CD4-positive, alpha-beta memory T cell (primary cell): ENCODE measurements at places on chromosomes 2 and 18. TPM values are rescaled to one million over a fixed set of nuclear protein-coding genes. Genes with fewer than 3 reads are reported as not detected.

The DUSP19 gene
- 3.3 TPM for total RNA-seq

The HOXD4 gene
- not detected for total RNA-seq

The C2orf49 gene
- 29.9 TPM for total RNA-seq

The VWC2L gene
- not detected for total RNA-seq

The UBR3 gene
- total RNA-seq, result 42.2 TPM

The CYB5A gene
- 22.8 TPM for total RNA-seq

The TEX44 gene
- total RNA-seq, result not detected

The CHMP1B gene
- 46.9 TPM for total RNA-seq

The CRYGC gene
- not detected for total RNA-seq

The LIMS3 gene
- 3.6 TPM for total RNA-seq

The SERPINE2 gene
- 1.0 TPM for total RNA-seq

GRCh38 chr18:10321576-10321975 lies 132.9 kb upstream of the APCDD1 start:
- no peak overlapping the region for H3K27ac ChIP-seq
- H3K36me3 ChIP-seq, result no peaks in the 10 kb centered on the region
- no peak for DNase-seq
- no peaks in the 10 kb centered on the region for H3K4me1 ChIP-seq
- no peak overlapping the region for H3K4me3 ChIP-seq

GRCh38 chr2:176464886-176465564 lies 195.8 kb downstream of the MTX2 start:
- no peaks in the 10 kb centered on the region for H3K4me1 ChIP-seq
- DNase-seq, result no peak
- no peak overlapping the region for H3K27ac ChIP-seq
- no peaks in the 10 kb centered on the region for H3K36me3 ChIP-seq

DNA sequence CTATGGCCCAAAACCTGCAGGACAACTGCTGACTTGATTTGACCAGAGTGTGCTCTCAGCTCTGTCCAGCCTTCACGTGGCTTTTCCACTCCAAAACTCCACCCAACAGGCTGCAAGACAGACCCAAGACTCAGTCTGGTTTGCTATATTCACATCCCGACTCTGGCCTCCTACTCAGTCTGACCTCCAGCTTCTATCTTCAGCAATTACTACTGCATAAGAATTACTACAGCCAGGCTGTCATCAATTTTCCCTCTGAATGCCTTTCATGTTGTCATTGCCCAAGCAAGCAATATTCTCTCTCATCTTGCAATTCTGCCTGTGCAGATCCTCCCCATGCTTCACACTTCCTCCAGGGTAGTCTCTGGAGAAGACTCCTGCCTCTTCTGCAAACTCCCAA lies 53.6 kb upstream of the GYPC start:
- H3K4me1 ChIP-seq, result no peaks in the 10 kb centered on the region
- H3K27me3 ChIP-seq, result no peaks in the 10 kb centered on the region
- no peak overlapping the region for H3K4me3 ChIP-seq
- H3K27ac ChIP-seq, result no peak overlapping the region

DNA sequence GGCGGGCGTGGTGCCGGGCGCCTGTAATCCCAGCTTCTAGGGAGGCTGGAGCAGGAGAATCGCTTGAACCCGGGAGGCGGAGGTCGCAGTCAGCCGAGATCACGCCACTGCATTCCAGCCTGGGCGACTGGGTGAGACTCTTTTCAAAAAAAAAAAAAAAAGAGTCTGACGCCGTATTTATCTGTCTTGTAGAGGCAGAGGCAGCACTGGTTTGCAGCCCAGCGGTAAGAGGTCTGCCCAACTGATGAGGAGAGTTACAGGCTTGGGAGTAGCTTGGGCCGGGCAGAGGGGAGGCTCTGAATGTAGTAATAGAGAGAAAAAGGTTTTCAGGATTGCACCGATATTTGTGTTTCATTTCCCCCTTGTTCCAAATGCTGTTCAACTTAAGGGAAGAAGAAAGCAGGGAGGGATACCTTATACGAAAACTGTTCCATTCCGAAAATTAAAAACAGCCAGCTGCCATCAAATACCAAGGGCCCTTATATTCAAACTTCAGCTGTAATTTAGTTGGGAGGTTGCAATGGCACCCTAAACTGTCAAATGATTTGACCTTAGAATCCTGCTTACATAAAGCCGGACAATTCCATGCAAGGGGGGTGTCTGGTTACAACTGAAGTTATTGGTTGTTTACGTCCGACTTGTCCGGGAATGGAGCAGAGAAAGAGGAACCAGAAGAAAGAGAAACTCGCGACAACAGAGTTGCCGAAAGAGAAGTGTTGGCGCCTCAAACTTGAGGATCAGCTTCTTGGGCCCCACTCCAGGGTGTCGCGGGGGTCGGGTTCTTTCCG lies 9.2 kb upstream of the SP9 start:
- peaks cover 49% of the 10 kb centered on the region for H3K27me3 ChIP-seq
- H3K27ac ChIP-seq, result no peak overlapping the region
- H3K36me3 ChIP-seq, result no peaks in the 10 kb centered on the region
- H3K4me1 ChIP-seq, result peaks cover 27% of the 10 kb centered on the region

GRCh38 chr2:236971131-236971821 lies 114.4 kb upstream of the COPS8 start:
- H3K27ac ChIP-seq, result no peak overlapping the region
- H3K4me3 ChIP-seq, result no peak overlapping the region
- peaks cover 47% of the 10 kb centered on the region for H3K4me1 ChIP-seq
- no peaks in the 10 kb centered on the region for H3K27me3 ChIP-seq

GRCh38 chr2:110978148-110978547 lies 142.6 kb upstream of the BCL2L11 start:
- no peaks in the 10 kb centered on the region for H3K27me3 ChIP-seq
- H3K36me3 ChIP-seq, result no peaks in the 10 kb centered on the region
- H3K27ac ChIP-seq, result no peak overlapping the region
- no peak for DNase-seq
- no peaks in the 10 kb centered on the region for H3K4me1 ChIP-seq
- H3K4me3 ChIP-seq, result no peak overlapping the region

GRCh38 chr2:12005886-12006681 lies 259.7 kb downstream of the LPIN1 start:
- no peaks in the 10 kb centered on the region for H3K36me3 ChIP-seq
- H3K27me3 ChIP-seq, result peaks cover 4% of the 10 kb centered on the region
- H3K4me1 ChIP-seq, result peaks cover 21% of the 10 kb centered on the region

DNA sequence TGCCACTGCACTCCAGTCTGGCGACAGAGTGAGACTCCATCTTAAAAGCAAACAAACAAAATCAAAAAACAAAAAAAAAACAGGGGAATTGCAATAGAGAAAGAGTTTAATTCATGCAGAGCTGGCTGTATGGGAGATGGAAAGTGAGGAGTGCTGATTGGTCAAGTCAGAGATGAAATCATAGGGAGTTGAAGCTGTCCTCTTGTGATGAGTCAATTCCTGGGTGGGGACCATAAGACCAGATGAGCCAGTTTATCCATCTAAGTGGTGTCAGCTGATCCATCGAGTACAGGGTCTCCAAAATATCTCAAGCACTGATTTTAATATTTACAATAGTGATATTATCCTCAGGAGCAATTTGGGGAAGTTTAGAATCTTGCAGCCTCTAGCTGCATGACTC lies 45.3 kb downstream of the FRZB start:
- no peak overlapping the region for H3K4me3 ChIP-seq
- no peak overlapping the region for H3K27ac ChIP-seq
- no peaks in the 10 kb centered on the region for H3K36me3 ChIP-seq

GRCh38 chr2:140013545-140014203 lies 1233.5 kb upstream of the NXPH2 start:
- H3K36me3 ChIP-seq, result no peaks in the 10 kb centered on the region
- no peak overlapping the region for H3K27ac ChIP-seq
- no peak overlapping the region for H3K4me3 ChIP-seq
- H3K27me3 ChIP-seq, result no peaks in the 10 kb centered on the region

- no peak for DNase-seq
- H3K36me3 ChIP-seq, result peaks cover 14% of the 10 kb centered on the region
- H3K27me3 ChIP-seq, result no peaks in the 10 kb centered on the region
- peaks cover 51% of the 10 kb centered on the region for H3K4me1 ChIP-seq
- H3K4me3 ChIP-seq, result no peak overlapping the region
- no peak overlapping the region for H3K27ac ChIP-seq
Observed at GRCh38 chr2:42249284-42249683, 80.1 kb downstream of the EML4 start.

GRCh38 chr2:68721482-68722101 lies 13.0 kb upstream of the ARHGAP25 start:
- H3K27ac ChIP-seq, result peak overlapping the region; percentile 54
- peaks cover 96% of the 10 kb centered on the region for H3K4me1 ChIP-seq
- H3K4me3 ChIP-seq, result peak overlapping the region; percentile 6
- no peaks in the 10 kb centered on the region for H3K27me3 ChIP-seq

- H3K36me3 ChIP-seq, result no peaks in the 10 kb centered on the region
- no peak overlapping the region for H3K27ac ChIP-seq
- no peaks in the 10 kb centered on the region for H3K4me1 ChIP-seq
- H3K4me3 ChIP-seq, result no peak overlapping the region
- no peak for DNase-seq
- no peaks in the 10 kb centered on the region for H3K27me3 ChIP-seq
Observed at GRCh38 chr2:147609301-147609700, 235.5 kb upstream of the ACVR2A start.

DNA sequence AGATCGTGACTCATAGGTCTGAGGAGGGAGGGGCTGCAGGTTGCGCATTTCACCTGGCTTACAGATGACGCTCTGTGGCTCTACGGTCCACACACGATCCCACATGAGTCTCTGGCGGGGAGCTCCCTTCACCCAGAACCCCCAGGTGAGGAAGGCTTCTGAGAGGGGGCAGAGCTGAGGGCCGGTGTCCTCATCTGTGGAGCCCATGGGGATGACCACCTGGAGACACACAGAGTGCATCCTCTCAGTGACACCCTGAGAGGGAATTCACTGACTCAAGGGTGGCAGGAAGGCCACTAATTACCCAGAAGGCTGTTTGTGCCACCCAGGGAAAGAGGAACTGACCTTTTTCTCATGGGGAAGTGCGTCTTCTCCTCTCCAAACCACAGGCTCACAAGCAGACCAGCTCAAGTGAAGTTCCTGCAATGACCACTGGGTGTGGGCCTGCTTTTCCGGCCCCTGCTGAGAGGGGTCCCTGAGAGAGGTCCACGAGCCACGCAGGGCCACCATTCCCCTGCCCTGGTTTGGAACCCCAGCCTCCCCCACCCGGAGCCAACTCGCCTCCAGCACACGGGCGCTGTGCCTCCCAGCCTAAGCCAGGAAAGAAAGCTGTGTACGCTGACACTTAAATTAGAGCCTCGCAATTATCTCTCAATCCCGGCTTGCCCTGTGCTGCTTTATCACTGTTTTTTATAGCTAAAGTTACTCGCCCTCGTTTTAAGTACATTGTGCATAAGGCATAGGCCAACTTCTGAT lies 114.1 kb downstream of the BCL11A start:
- H3K4me3 ChIP-seq, result no peak overlapping the region
- no peak for DNase-seq
- H3K36me3 ChIP-seq, result no peaks in the 10 kb centered on the region
- H3K27ac ChIP-seq, result no peak overlapping the region
- no peaks in the 10 kb centered on the region for H3K27me3 ChIP-seq

- H3K4me3 ChIP-seq, result no peak overlapping the region
- DNase-seq, result no peak
- no peaks in the 10 kb centered on the region for H3K36me3 ChIP-seq
- H3K4me1 ChIP-seq, result no peaks in the 10 kb centered on the region
- H3K27me3 ChIP-seq, result no peaks in the 10 kb centered on the region
Observed at GRCh38 chr2:45352506-45352905, 258.6 kb downstream of the SRBD1 start.

DNA sequence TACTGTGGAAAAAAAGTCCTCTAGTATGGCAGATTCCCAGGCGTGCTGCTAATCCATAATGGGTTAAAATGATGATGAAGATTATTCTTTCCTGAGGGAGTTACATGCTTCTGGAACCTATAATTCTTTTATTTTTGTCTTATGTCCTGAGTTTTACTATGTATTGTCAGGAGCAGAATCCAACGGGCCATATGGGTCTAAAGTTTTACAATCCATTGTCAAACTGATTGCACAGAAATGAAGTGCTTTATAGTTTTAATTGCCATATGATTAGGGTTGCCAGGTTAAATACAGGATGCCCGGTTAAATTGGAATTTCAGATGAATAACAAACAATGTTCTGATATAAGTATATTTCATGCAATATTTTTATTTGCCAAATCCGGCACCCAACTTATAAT lies 100.9 kb upstream of the MAP3K20 start:
- H3K27ac ChIP-seq, result no peak overlapping the region
- no peak for DNase-seq
- no peaks in the 10 kb centered on the region for H3K27me3 ChIP-seq
- no peaks in the 10 kb centered on the region for H3K36me3 ChIP-seq

- H3K4me3 ChIP-seq, result no peak overlapping the region
- H3K27ac ChIP-seq, result no peak overlapping the region
- peaks cover 17% of the 10 kb centered on the region for H3K4me1 ChIP-seq
Observed at GRCh38 chr2:38622210-38622609, 19.5 kb upstream of the HNRNPLL start.

- H3K4me3 ChIP-seq, result no peak overlapping the region
- H3K27me3 ChIP-seq, result no peaks in the 10 kb centered on the region
- H3K36me3 ChIP-seq, result no peaks in the 10 kb centered on the region
- no peak overlapping the region for H3K27ac ChIP-seq
- DNase-seq, result no peak
Observed at GRCh38 chr2:46333912-46334311, 36.7 kb downstream of the EPAS1 start.

GRCh38 chr2:105775809-105776559 lies 31.3 kb downstream of the NCK2 start:
- H3K4me3 ChIP-seq, result peak overlapping the region; percentile 3
- peak; percentile 48 for DNase-seq
- H3K4me1 ChIP-seq, result peaks cover 100% of the 10 kb centered on the region
- H3K27ac ChIP-seq, result peak overlapping the region; percentile 71

DNA sequence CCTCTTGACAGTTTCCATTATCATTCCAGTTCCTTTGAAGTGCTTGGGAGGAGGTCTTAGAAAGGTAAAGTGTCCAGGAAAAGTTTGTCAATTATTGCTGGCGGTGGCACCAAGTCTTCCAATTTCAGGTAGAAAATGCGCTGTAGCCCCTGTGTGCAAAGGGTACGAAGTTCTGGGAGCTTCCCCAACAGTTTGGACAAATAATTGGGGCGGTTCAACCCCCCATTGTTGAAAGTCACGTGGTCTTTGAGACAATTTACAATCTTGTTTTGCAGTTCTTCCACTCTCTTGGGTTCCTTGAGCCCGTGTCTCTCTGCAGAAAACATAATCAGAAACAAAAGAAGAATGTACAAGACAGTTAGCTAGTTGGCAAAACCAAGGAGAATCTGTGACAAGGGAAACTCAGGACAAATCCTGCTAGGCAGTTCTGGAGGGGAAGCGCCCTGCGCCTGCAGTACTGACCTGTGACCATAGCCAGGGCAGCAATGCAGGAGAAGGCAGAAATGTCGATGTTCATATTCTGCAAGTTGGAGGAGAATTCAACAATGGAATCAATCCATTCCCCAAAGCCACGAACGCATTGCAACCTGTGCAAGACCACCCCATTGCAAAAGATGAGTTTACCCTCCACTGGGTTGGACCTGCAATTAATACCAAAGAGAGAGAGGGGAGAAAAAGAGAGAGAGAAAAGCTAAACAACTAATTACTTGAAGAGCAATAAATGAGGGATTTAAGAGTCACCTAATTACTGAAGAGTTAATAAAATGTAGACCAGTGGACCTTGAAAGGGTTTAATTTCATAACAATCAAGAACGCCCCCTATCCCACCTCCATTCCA lies 6.6 kb downstream of the NR4A2 start:
- no peak overlapping the region for H3K27ac ChIP-seq
- no peak overlapping the region for H3K4me3 ChIP-seq
- no peaks in the 10 kb centered on the region for H3K36me3 ChIP-seq
- H3K4me1 ChIP-seq, result peaks cover 22% of the 10 kb centered on the region
- DNase-seq, result no peak
